ENCODE measurements at places on chromosomes 2 and 18.

DNA sequence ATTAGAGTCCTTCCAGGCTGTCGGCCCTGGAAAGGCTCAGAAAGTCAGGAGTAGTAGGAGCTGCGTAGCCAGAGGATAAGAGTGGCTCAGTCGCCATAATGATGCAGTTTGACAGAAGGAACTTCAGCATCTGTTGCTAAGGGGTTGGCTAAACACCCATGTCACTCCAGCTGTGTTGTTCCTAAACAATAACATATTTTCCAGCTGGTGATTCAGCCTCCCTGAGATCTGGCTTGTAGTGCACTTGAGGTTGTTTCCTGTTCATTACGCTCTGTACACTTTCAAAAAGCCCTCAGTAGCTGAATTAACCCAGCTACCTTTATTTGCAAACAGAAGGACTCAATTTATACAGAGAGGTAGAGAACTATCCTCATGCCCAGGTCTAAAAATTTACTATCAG, 39.7 kb upstream of the EPAS1 start:
- no peak for DNase-seq
- H3K27me3 ChIP-seq, result no peaks in the 10 kb centered on the region
- no peaks in the 10 kb centered on the region for H3K36me3 ChIP-seq
- H3K4me3 ChIP-seq, result no peak overlapping the region
- no peak overlapping the region for H3K27ac ChIP-seq
- H3K4me1 ChIP-seq, result no peaks in the 10 kb centered on the region

GRCh38 chr2:28355521-28356094, 37.0 kb upstream of the FOSL2 start:
- no peak overlapping the region for H3K27ac ChIP-seq
- H3K4me1 ChIP-seq, result peaks cover 10% of the 10 kb centered on the region
- no peaks in the 10 kb centered on the region for H3K27me3 ChIP-seq
- H3K36me3 ChIP-seq, result no peaks in the 10 kb centered on the region
- DNase-seq, result no peak

- DNase-seq, result no peak
- no peaks in the 10 kb centered on the region for H3K4me1 ChIP-seq
- no peak overlapping the region for H3K4me3 ChIP-seq
- H3K36me3 ChIP-seq, result no peaks in the 10 kb centered on the region
- no peak overlapping the region for H3K27ac ChIP-seq
- peaks cover 1% of the 10 kb centered on the region for H3K27me3 ChIP-seq
Measured at GRCh38 chr2:182361477-182361876, 65.4 kb downstream of the PDE1A start.

DNA sequence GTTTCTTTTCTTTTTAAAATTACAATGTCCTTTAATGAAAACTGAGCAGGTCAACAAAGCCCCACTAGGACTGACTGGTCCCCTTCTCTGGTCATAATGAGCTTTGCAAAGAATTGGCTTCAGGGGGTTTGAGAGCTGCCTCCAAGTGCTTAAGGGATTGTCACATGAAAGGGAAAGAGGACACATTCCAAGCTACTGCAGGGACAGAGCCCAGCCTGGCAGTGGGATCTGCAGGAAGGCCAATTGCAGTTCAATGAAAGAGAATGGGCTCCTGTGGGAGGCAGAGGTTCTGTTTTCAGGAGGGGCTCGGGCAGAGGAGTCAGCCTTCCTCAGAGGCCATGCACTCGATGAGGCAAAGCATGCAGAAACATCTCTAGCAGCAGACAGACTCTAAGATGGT, 84.1 kb upstream of the ACKR3 start:
- H3K4me3 ChIP-seq, result no peak overlapping the region
- no peak for DNase-seq
- no peaks in the 10 kb centered on the region for H3K36me3 ChIP-seq
- H3K4me1 ChIP-seq, result no peaks in the 10 kb centered on the region
- no peaks in the 10 kb centered on the region for H3K27me3 ChIP-seq
- no peak overlapping the region for H3K27ac ChIP-seq

DNA sequence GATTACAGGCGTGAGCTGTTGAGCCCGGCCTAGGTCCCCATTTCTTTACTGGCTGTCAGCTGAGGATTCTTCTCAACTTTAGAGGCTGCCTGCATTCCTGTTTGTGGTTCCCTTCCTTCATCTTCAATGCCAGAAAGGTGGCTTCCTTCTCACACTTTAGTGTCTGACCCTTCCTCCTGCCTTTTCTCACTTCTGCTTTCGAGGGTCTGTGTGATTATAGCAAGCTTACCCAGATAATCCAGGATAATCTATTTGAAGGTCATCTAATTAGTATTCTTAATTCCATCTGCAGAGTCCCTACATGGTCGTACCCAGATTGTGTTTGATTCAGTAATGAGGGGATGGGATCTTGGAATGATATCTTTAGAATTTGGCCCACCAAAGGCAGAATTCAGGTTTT, 157.4 kb downstream of the TANC1 start:
- peaks cover 24% of the 10 kb centered on the region for H3K4me1 ChIP-seq
- H3K27ac ChIP-seq, result peak overlapping the region; percentile 87
- H3K4me3 ChIP-seq, result no peak overlapping the region
- no peaks in the 10 kb centered on the region for H3K27me3 ChIP-seq
- no peaks in the 10 kb centered on the region for H3K36me3 ChIP-seq
